ENCODE measurements at places on chromosomes 2 and 18. TPM values are rescaled to one million over a fixed set of nuclear protein-coding genes. Genes with fewer than 3 reads are reported as not detected.

The NLRC4 gene
- not detected for total RNA-seq

The LRRTM1 gene
- total RNA-seq, result 1.4 TPM

The OTX1 gene
- total RNA-seq, result 3.3 TPM

The GNLY gene
- total RNA-seq, result not detected

The KCNF1 gene
- total RNA-seq, result 0.90 TPM

The SGPP2 gene
- total RNA-seq, result not detected

The KIF1A gene
- total RNA-seq, result 281 TPM

The RANBP2 gene
- 95.9 TPM for total RNA-seq

The GATA6 gene
- total RNA-seq, result 0.09 TPM

The MC4R gene
- not detected for total RNA-seq

The NCKAP1 gene
- 153 TPM for total RNA-seq

The CD8B2 gene
- not detected for total RNA-seq

The REG3A gene
- total RNA-seq, result not detected

The ATP6V1C2 gene
- total RNA-seq, result 0.74 TPM

The SNX17 gene
- 54.9 TPM for total RNA-seq

The EVX2 gene
- not detected for total RNA-seq

The UGT1A3 gene
- total RNA-seq, result not detected

The DLGAP1 gene
- 15.1 TPM for total RNA-seq

The DNAJC5G gene
- total RNA-seq, result 1.4 TPM

Data from H1 (cell line).